ENCODE measurements at places on chromosomes 7 and 10.

DNA sequence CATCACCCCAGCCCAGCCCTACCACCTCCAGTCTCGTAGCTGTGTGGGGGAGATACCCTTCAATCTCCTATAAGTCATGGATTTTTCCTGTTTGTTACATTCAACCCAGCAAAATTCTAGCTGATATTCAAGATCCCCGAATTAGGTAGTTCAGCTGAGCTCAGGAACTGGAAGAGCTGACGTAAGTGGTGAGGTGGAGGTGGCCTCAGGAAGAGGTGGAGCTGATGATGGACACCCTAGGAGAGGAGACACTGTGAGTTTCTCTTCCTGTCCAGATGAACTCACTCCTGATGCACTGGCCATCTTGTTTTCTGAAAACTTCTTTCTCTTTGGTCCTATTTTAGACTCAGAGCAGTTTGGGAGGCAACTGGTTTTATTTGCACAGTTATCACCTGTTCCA, 90.5 kb upstream of the PITRM1 start:
- no peak for DNase-seq

DNA sequence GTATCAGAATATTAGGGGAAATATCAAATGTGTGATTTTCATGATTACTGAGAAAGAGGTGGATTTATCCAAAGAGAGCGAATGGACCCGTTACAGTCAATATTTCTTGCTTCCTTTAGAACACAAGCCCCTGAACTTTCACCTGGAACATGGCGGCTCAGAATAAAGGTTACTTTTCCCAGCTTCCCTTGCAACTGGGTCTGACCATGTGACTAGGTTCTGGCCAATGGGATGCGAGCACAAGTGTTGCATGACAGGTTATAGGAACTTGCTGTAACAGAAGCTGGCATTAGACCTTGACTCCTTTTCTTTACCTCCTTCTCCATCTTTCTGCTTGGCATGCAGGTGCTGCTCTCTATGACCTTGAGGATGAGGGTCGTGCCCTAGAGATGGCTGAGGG, 556.1 kb downstream of the TYW1 start:
- no peak for DNase-seq

DNA sequence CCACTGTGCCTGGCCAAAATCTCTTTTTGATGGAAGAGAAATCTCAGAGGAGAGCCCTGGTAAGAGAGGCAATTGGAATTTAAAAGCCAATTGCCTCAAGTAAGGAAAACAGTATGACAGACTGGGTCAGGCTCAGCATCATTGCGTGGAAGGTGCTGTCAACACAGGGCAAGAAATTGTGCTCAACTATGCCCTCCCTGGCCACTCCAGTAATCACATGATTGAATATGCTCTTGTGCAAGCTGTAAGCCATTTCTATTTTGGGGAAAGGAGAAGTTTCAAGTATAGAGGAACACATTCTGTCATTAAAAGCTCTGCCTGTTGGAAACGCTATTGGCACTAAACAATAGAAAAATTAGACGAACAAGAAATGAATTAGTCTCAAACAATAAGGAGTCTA, 1127.7 kb downstream of the REEP3 start:
- DNase-seq: no peak

- no peak for DNase-seq
Measured at GRCh38 chr10:16947069-16947468, 129.8 kb upstream of the RSU1 start.

- DNase-seq: no peak
Measured at GRCh38 chr10:95397747-95398146, 106.9 kb upstream of the PDLIM1 start.

GRCh38 chr10:124741922-124742412, 2.2 kb downstream of the FAM53B start:
- DNase-seq: no peak

GRCh38 chr7:1704811-1705738, 35.0 kb downstream of the ELFN1 start:
- no peak for DNase-seq

Data from stimulated activated CD8-positive, alpha-beta memory T cell treated with anti-CD3 and anti-CD28 coated beads, Interleukin-4, amount 100 ng/mL, for 1 hour (primary cell).